ENCODE measurements at places on chromosomes 2 and 18.

- H3K27me3 ChIP-seq, result no peaks in the 10 kb centered on the region
- peaks cover 8% of the 10 kb centered on the region for H3K4me1 ChIP-seq
- no peak overlapping the region for H3K27ac ChIP-seq
Observed at GRCh38 chr2:85162746-85163301, 29.6 kb downstream of the TCF7L1 start.

- H3K27ac ChIP-seq, result no peak overlapping the region
- H3K4me3 ChIP-seq, result no peak overlapping the region
- H3K4me1 ChIP-seq, result no peaks in the 10 kb centered on the region
- no peak for DNase-seq
Observed at GRCh38 chr18:25228410-25228809, 123.6 kb downstream of the ZNF521 start.

GRCh38 chr2:208373460-208374089 is 33.0 kb upstream of the PTH2R start:
- no peak for DNase-seq
- H3K4me3 ChIP-seq, result no peak overlapping the region
- peaks cover 7% of the 10 kb centered on the region for H3K4me1 ChIP-seq

- H3K4me1 ChIP-seq, result no peaks in the 10 kb centered on the region
- no peak overlapping the region for H3K4me3 ChIP-seq
- no peak overlapping the region for H3K27ac ChIP-seq
- no peak for DNase-seq
Observed at GRCh38 chr2:1640301-1641135, 103.8 kb downstream of the PXDN start.

DNA sequence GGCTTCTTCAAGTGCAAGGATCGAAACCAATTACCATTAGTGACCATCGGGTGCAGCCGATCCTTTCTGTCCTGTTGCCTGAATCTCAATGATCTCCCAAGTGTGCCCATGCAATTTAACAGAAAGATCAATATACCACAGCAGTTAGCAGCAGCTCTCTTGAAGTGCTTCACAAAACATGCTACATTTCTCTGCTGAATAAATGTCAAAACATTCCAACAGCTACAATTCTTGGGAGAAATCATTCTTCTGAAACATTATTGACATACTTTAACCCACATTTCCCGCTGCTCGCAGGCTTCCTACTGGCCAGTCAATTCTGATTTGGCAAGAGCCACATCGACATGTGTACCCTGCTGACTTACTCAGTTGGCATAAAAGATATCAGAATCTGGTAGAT is 907.7 kb downstream of the TMEM182 start:
- H3K27me3 ChIP-seq, result no peaks in the 10 kb centered on the region
- H3K4me1 ChIP-seq, result no peaks in the 10 kb centered on the region
- H3K36me3 ChIP-seq, result no peaks in the 10 kb centered on the region
- no peak for DNase-seq
- no peak overlapping the region for H3K27ac ChIP-seq

DNA sequence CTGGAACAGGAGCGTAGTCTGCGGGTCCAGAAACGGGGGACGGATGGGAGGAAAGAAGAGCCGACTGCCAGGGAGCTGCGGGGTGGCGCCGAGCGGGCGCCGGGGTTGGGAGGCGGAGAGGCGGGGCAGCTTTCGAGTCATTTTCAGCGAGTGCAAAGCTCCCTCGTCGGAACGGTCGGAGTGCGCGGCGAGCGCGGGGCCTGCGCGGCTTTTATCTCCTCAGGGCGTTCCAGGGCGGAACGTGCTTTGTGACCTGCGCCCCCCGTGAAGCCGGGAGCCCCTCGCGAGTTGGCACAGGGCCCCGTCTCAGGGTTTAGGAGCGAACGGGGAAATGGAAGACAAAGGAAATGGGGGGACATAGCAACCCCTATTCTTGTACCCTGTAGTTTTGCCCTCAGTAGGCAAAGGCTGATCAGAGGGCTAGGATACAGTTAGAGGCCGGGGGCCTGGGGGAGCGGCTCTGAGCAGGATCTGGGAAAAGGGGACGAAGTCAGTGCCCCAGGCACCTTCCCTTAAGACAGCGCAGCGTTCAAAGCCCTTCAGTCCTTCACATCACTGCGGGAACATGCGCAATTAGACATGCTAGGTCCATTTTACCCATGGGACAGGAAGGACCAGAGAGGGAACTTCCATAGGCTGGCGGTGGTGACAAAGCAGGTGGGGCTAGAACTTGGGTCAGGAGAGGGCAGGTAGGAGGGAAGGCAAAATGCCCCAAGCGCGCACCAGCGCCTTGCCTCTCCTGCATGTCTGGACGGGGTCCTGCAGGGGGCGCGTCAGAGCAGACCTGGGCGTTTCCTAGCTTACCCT is 60.1 kb upstream of the IL1RL1 start:
- no peak for DNase-seq
- no peaks in the 10 kb centered on the region for H3K36me3 ChIP-seq
- no peak overlapping the region for H3K27ac ChIP-seq
- H3K4me1 ChIP-seq, result no peaks in the 10 kb centered on the region
- no peak overlapping the region for H3K4me3 ChIP-seq

- no peaks in the 10 kb centered on the region for H3K27me3 ChIP-seq
- no peak overlapping the region for H3K27ac ChIP-seq
- H3K36me3 ChIP-seq, result no peaks in the 10 kb centered on the region
- H3K4me1 ChIP-seq, result no peaks in the 10 kb centered on the region
- DNase-seq, result peak; percentile 29
Observed at GRCh38 chr2:238865015-238865719, 17.3 kb downstream of the TWIST2 start.

GRCh38 chr2:10951558-10952414 is 40.1 kb downstream of the KCNF1 start:
- no peak overlapping the region for H3K4me3 ChIP-seq
- no peak overlapping the region for H3K27ac ChIP-seq
- no peaks in the 10 kb centered on the region for H3K27me3 ChIP-seq

- peaks cover 5% of the 10 kb centered on the region for H3K36me3 ChIP-seq
- no peaks in the 10 kb centered on the region for H3K4me1 ChIP-seq
- H3K4me3 ChIP-seq, result no peak overlapping the region
Observed at GRCh38 chr2:191682126-191682525, 4.2 kb downstream of the NABP1 start.

- H3K36me3 ChIP-seq, result no peaks in the 10 kb centered on the region
- DNase-seq, result no peak
- H3K27ac ChIP-seq, result no peak overlapping the region
- H3K4me3 ChIP-seq, result no peak overlapping the region
Observed at GRCh38 chr18:55522011-55522410, 66.0 kb downstream of the TCF4 start.
